ENCODE measurements at places on chromosomes 1 and 21.

- DNase-seq: peak; percentile 91
Measured at GRCh38 chr1:178093494-178093950, 382 bp upstream of the RASAL2 start.

DNA sequence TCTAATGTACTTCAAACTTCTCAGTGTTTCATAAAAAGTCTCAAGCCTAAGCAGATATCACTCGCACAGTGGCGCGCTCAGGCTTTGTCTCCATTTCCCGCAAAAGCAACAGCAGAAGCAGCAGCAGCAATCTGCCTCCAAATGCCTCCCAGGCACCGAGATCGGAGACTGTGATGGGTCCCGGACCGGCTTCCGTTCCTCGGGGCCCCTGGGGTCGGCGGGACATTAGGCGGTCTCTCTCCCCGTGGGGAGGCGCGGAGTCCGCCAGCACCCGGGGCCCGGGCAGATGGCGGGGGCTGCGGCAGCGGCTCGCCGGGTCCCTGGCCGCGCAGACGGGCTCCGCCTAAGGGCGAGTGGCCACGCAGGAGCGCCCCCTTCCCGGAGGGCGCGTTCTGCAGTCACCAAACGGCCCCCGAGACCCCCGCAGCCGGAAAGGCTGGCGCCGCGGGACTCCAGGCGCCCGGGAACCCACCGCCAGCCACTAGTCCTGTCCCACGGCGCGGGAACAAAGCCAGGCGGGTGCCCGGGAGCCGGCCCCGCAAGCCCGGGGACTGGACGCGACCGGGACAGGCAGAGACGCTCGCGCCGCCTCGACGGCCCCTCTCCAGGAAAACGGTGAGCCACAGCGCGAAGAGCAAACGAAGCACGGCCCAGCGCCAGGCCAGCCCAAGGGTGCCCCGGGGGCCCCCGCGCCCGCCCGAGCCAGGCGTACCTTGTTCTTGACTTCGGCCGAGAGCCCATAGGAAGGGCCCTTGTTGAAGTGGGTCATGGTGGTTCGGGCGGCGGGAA lies 590 bp downstream of the CNN3 start:
- no peak for DNase-seq

DNA sequence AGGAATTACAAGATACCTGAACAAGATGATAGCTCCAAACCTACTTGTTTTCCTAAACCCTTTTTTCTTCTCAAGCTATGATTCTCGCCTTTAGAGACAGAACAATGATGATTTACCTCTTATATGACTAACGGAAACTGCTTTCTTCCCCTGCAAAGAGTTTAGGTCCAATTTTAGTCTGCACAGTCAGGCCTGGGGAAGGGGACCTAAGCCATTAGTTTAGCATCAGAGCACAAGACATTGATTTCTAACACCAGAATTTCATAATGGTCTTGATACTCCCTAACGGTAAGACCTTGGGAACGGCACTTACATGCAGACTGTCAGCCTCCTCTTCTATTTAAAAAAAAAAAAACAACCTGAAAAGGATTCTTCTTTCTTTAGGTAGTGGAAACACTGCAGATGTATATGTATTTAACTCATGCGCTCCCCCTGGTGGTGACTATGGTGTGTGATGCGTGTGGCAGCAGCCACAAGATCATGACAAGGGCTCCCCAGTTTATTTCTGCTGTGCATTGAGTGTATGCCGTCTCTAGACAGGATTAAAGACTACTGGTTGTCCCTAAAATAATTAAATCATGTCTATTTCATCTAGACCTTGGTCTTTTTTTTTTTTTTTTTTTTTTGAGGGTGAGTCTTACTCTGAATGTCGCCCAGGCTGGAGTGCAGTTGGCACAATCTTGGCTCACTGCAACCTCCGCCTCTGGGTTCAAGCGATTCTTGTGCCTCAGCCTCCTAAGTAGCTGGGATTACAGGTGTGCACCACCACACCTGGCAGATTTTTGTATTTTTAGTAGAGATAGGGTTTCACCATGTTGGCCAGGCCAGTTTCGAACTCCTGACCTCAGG lies 37.3 kb upstream of the TMEM222 start:
- peak; percentile 35 for DNase-seq

DNA sequence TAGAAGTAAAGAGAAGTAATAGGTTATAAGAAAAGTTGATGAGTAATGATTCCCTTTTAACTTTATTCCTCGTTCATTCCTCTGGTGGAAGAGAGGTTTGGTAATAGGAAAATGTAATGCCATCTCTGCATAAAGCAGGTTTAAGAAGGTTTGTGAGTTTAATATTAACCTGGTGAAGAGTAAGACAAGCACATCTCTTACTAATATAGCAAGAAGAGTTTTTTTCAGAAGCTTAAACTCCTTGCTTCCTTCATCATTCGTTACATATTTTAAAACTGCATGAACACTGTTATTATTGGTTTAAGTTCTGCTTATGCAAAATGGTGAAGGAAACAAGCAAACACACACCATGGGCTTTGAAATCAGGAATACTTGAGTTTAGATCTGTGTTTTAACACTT lies 9.2 kb upstream of the PLA2G4A start:
- no peak for DNase-seq

- DNase-seq: no peak
Measured at GRCh38 chr1:30445449-30445848, 277.9 kb downstream of the MATN1 start.

GRCh38 chr1:115179397-115180079 lies 90.2 kb upstream of the TSPAN2 start:
- peak; percentile 81 for DNase-seq

GRCh38 chr1:7745783-7746182 lies 25.3 kb upstream of the VAMP3 start:
- no peak for DNase-seq

- DNase-seq: no peak
Measured at GRCh38 chr21:46666941-46667740, 31.7 kb downstream of the PRMT2 start.

GRCh38 chr21:34754690-34755647 lies 86.2 kb downstream of the CLIC6 start:
- no peak for DNase-seq

DNA sequence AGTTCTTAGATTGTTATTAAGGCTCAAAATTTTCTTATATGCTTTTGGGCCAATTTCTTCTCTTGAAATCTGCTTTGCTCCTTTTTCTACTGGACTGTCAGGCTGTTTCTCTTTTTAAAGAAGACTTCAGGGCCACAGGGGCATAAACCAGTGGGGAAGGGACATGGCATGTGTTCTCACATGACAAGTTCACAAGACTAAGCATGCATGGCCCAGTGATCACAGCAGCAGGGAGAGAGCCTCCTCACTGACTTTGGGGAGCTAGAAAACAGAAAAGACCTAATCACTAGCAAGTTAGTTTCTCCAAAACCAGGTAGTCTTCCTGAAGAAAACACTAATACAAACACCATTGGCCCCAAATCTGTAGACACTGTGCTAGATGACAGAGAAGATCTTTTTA lies 64.8 kb downstream of the RAB3GAP2 start:
- DNase-seq: no peak

GRCh38 chr1:160657250-160657781 lies 10.5 kb upstream of the SLAMF1 start:
- no peak for DNase-seq

- DNase-seq: no peak
Measured at GRCh38 chr1:154791292-154792166, 78.6 kb downstream of the KCNN3 start.

GRCh38 chr1:25650289-25650576 lies 33.6 kb downstream of the MAN1C1 start:
- no peak for DNase-seq

- DNase-seq: no peak
Measured at GRCh38 chr1:103266036-103266435, 157.7 kb upstream of the COL11A1 start.

GRCh38 chr1:248841702-248842395 lies 3.8 kb downstream of the ZNF672 start:
- DNase-seq: no peak

GRCh38 chr1:26794391-26794790 lies 6.6 kb downstream of the PIGV start:
- DNase-seq: no peak

DNA sequence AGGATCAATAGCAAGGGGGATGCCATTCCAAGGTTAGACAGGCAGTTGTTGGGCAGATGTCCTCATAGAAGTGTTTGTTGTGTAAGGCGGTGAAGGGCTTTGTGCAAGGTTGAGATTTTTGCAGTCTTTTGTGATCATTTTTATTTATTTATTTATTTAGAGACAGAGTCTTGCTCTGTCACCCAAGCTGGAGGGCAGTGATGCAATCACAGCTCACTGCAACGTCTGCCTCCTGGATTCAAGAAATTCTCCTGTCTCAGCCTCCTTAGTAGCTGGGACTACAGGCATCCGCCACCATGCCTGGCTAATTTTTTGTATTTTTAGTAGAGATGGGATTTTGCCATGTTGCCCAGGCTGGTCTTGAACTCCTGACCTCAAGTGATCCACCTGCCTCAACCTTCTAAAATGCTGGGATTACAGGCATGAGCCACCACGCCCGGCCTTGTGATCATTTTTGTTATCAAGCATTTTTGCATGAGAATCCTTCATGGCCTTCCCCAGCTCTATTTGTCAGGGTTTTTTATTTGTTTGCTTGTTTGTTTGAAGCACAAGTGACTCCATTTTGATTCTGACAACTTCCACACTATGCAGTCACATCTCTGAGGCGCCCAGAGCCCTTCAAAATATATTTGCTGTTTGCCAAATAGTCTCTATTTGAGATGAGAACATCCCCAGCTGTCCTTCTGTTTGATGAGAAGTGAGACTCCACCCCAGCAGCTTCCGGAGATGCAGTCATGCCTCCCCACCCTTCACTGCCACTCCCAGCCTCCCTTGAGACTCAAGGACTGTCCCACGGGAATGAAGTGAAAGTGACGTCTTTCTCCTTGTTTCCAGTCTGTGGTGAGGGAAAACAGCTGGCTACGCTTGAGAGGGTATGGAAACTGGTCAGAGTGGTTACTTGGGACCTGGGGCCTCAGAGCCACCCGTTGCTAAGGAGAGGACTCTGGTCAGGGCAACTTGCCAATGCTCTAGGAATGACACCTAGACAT lies 38.0 kb downstream of the TMEM50B start:
- DNase-seq: no peak

GRCh38 chr1:207510444-207510843 lies 14.5 kb downstream of the CR1 start:
- no peak for DNase-seq

DNA sequence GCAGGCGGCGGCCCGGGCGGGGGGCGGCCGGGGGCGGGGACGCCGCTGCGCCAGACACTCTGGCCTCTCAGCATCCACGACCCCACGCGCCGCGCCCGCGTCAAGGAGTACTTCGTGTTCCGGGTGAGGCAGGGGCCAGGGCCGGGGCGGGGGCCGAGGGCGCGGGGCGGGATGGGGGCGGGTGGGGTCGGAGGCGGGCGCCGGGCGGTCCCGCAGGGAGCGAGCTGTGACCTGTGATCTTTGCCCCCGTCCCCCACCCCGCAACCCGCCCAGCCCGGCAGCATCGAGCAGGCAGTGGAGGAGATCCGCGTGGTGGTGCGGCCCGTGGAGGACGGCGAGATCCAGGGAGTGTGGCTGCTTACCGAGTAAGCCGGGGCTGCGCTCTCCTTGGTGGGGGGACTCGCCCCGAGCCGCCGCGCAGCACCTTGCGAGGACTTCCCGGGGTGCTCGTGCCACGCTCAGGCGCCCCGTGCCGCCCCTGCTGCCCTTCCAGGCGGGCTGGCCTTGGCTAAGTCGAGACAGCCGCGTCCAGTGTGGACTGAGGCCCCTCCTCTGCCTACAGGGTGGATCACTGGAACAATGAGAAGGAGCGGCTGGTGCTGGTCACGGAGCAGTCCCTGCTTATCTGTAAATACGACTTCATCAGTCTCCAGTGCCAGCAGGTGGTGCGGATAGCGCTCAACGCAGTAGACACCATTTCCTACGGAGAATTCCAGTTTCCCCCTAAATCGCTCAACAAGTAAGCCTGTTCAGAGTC lies 514 bp downstream of the TPRG1L start:
- DNase-seq: no peak

- no peak for DNase-seq
Measured at GRCh38 chr1:242017580-242018233, 18.8 kb upstream of the MAP1LC3C start.

DNA sequence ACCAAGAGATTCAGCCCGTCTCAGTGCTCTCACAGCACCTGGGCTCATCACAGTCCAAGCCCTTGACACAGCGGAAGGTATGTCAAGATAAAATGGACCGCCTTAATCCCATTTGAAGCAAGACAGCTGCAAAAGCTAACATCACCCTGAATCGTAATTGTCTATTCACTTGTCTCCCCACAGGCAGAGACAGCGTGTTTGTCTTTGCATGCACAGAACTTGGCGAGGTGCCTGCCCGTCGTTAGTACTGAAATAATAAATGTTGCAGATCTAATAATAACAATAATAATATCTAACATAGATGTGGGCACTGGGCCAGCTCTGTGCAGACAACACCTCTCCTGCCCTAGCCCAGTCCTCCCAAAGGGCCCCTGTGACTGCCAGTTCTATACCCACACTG lies 271.7 kb downstream of the NPHP4 start:
- no peak for DNase-seq

GRCh38 chr1:69747207-69747606 lies 179.5 kb downstream of the LRRC7 start:
- no peak for DNase-seq

- no peak for DNase-seq
Measured at GRCh38 chr1:39707506-39707905, 16.3 kb upstream of the HPCAL4 start.

- DNase-seq: no peak
Measured at GRCh38 chr1:184854036-184854435, 99.4 kb upstream of the EDEM3 start.

GRCh38 chr1:197614916-197615692 lies 160.2 kb downstream of the DENND1B start:
- no peak for DNase-seq

DNA sequence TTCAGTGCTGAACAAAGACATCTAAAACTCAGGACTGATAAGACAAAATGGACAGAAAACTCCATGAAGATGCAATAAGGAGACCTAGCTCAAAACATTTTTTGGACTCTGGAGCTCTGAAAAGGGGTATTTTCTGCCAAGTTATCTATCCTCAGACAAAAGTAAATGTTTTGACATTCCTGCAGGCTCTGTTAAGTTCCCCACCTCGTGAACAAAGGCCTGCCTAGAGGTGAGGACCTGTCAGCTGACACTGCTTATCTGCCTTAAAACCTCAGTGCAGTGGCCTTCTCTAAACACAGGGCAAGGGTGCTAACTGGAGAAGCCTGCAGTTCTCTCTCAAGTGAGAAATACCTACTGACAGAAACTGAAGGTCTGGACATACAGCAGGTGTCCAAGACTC lies 41.1 kb downstream of the COLGALT2 start:
- DNase-seq: no peak

GRCh38 chr1:10299151-10299550 lies 88.8 kb downstream of the KIF1B start:
- no peak for DNase-seq

DNA sequence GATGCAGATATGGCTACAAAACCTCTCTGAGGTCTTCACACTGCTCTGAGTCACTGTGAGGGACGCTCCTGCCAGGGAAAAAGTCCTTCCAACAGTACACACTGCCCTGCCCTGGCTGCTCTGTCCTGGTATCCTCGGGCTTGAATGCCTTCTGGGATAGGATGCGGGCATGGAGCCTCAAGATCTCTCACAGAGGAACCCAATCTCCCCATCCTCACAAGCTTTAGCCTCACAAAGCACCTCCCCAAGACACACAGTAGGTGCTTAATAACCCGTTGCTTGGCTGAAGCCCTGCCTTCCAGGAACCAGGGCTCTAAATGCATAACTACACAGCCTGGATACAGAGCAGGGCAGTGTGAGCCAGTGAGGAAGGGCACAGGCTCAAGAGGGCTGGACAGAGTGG lies 9.2 kb downstream of the RAP1GAP start:
- DNase-seq: no peak

Data from AG09319 (cell line).